ENCODE measurements at places on chromosomes 1 and 21.

DNA sequence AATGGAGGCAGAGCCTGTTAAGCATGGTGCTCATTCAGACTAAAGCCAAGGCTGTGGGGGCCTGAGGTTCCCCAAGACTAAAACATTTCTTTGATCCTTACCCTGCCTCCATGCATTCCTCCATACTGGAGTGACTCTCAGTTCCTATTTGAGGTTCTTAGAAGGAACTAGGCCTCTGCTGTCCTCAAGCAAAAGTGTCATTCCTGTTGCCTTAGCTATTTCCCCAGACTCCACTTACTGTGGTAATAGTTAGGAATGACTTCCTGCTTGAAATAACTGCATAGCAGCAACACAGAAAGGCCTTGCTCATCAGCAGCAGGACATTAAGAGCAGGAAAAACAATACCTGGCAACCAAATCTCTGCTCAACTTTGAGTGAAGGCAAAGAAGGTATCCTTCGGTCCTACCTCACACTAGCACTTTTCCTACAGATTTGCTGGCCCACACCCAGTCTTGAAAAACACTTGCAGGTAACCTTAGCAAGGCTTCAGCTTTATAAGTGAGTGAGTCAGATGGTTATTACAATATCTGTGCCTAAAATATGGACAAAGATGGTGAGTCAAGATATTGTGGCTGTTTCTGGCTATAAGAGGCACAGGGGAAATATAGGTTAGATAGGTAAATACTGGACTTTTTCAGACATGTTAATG, 14.8 kb downstream of the LRRC41 start:
- no peak for DNase-seq

DNA sequence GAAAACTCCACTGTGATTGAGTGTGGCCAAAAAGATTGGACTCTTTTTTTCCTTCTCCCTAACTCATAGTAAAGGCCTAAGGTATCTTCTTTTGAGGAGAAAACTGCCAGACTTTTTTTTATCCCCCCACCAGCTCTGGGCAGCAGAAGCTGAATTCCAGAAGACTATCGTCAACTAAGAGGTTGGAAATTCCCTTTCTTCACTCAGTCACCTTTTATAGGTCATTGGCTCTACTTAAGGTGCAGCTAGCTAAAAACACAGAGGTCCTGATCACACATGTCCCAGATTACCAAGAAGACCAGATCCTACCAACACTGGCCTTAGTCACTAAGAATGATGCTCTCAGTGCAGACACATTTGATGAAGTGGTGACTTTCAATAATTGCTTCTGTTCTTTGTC, 1441.2 kb downstream of the PLA2G4A start:
- no peak for DNase-seq

- no peak for DNase-seq
Observed at GRCh38 chr21:41660748-41661147, 106.1 kb downstream of the RIPK4 start.

DNA sequence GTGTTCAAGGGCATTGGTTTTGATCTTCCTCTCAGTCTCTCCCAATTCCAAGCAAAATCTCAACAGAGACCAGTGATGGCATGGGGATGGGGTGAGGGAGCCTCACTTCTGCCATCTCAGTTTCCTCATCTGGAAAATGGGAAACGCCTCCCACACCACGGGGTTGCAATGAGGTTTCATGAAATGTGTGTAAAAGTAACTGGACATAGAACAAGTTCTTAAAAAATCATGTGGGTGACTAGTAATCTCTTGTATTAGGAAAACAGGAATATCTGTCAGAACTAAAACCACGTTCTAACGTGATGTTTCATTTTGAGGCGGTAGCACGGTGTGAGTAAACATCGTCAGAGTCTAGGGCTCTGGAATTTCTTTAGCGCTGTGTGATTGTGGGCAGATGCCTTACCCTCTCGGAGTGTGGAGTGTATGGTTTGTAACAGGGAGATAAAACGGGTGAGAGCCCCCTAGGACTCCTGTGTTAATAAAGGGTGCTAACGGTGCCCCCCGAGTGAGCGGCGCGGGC, 55.5 kb upstream of the DNAJC6 start:
- DNase-seq, result no peak

GRCh38 chr21:16013570-16013969, 283.8 kb downstream of the USP25 start:
- no peak for DNase-seq

GRCh38 chr1:39666772-39667171, 5.1 kb downstream of the NT5C1A start:
- no peak for DNase-seq

- DNase-seq, result no peak
Observed at GRCh38 chr1:105243411-105243810, 1493.7 kb downstream of the AMY1C start.

- no peak for DNase-seq
Observed at GRCh38 chr1:81472387-81472786, 328.3 kb upstream of the ADGRL2 start.

- DNase-seq, result no peak
Observed at GRCh38 chr1:42992054-42992571, 33.4 kb upstream of the SLC2A1 start.

DNA sequence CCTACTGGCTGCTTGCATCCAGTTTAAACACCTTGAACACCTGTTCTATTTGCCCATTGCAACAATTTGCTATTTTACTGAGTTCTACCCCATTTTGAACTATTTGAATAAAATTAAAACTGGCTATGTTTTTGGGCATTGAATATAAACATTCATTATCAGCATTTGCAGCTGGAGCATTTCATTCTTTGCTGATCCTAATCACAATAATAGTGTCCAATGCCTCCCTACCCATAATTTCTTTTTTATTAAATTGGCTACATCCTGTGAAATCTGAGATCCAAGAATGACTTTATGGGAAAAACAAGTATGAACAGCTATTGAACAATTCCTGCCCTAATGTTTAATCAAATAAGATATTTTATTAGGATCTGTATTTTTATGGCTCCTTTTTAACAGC, 447.9 kb downstream of the PLA2G4A start:
- DNase-seq, result no peak

GRCh38 chr1:147245129-147245528, 2.6 kb downstream of the CHD1L start:
- DNase-seq, result no peak

DNA sequence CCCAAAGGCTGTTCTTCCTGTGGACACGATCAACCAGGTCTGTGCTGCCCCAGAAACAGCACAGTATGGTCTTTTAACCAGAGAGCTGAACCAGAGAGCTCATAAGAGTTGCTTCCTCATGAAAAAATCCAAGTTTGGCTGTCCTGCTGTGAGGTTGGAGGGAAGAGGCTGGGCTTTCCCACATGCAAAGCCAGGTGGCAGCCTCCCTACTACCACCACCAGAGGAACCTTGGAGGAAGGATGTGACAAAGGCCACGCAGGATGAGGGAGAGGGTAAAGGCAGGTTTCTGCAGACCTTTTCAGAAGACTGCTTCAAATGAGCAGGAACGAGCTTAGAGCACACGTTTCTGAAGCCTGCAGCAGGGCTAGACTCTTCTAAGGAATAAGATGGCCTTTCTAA, 27.1 kb downstream of the FAM78B start:
- DNase-seq, result no peak

GRCh38 chr1:190207733-190208132, 269.9 kb downstream of the BRINP3 start:
- no peak for DNase-seq

DNA sequence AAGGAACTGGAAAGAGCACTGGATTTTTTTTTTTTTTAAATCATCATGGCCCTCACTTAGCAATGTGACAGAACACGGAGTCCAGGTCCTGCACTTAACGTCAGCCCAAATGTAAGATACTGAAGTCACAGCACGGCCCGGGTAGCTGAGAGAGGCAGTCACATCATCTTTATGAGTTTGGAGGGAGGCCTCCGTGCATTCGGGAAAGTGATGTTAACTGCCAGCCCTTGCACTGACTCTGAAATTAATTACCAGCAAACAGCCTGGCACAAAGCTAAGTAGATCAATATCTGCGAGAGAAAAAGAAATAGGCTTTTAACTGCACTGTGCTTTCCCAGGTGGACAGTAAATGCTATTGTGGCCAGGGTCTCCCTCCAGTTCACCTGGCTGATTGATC, 109.5 kb upstream of the ADAR start:
- DNase-seq, result no peak

- DNase-seq, result no peak
Observed at GRCh38 chr1:156434989-156435544, 65.5 kb downstream of the MEF2D start.

GRCh38 chr1:176801514-176802020, 338.6 kb downstream of the PAPPA2 start:
- no peak for DNase-seq

- no peak for DNase-seq
Observed at GRCh38 chr1:204320382-204320804, 39.3 kb downstream of the PLEKHA6 start.

- DNase-seq, result no peak
Observed at GRCh38 chr21:46048926-46049889, 48.7 kb upstream of the COL6A2 start.

DNA sequence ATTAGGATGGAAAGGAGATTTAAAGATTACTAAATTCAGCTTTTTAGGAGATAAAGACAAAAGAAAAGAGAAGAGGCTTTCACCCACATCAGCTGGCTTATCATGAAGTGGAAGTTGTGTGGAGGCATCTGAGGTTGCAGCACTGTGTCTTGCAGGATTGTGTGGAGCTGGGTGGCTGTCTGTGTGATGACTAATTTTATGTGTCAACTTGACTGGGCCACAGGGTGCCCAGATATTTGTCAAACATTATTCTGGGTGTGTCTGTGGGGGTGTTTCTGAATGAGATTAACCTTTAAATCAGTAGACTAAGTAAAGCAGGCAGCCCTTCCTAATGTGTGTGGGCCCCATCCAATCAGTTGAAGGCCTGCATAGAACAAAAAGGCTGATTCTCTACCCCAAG, 3.9 kb downstream of the KCNA10 start:
- DNase-seq, result no peak

- DNase-seq, result no peak
Observed at GRCh38 chr1:162159515-162159914, 90.0 kb downstream of the NOS1AP start.

- DNase-seq, result no peak
Observed at GRCh38 chr1:85479491-85479890, 14.5 kb upstream of the DDAH1 start.

DNA sequence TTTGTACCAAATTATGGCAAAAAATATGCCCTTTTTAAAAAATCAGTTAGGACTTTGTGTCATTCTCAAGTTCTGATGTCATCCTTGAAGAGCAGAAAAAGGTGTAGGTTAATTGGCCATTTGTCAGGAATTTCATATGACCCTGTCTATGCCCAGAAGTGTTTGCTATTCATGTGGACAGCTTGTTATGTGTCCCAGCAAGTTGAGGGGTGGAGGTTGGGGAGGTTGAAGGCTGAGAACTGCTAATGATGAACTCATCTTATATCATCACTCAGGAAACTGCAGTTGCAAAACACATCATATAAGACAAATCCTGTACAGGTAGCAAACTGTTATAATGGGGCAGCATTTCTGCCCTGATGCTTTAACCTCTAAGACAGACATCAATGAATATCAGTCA, 106.5 kb downstream of the PHTF1 start:
- no peak for DNase-seq

GRCh38 chr1:172105230-172105629, 263.9 kb downstream of the DNM3 start:
- no peak for DNase-seq

- no peak for DNase-seq
Observed at GRCh38 chr1:91718877-91719276, 167.1 kb downstream of the TGFBR3 start.

GRCh38 chr1:27658951-27659496, 13.0 kb downstream of the IFI6 start:
- DNase-seq, result peak; percentile 16

DNA sequence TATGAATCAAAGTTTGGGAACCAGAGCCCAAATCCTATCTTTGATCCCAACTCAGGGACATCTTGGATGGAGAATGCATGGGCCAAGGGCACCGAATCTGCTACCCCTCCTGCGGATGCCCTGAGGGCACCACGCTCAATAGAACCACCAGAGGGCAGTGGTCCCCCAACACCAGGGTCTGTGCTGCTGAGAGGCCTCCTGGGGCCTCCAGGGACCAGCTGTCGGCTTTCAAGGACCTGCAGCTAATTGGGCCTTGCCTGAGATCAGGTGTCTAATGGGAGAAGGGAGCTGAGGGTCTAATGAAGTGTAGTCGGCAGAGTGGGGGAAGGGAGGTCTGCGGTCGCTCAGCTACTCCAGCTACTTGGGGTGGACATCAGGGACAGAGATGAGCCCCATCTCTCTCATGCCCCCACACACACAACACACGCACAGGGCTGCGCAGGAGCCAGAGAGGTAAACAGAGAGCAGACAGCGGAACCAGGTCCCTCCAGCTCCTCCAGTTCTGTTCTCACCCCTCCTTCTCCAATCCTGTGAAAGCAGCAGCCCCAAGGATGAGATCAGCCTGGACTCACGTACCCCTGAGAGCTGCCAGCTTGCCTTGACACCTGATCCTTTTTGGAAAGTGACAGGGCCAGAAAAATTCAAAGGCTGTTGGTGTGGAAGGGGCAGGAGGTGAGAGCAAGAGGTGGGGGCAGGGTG, 34.9 kb upstream of the PPP1R15B start:
- peak; percentile 76 for DNase-seq

GRCh38 chr1:36457691-36458090, 6.5 kb downstream of the MRPS15 start:
- DNase-seq, result no peak

GRCh38 chr1:5513846-5514526, 478.2 kb downstream of the NPHP4 start:
- DNase-seq, result no peak

- DNase-seq, result no peak
Observed at GRCh38 chr1:94084547-94084946, 36.4 kb downstream of the ABCA4 start.

DNA sequence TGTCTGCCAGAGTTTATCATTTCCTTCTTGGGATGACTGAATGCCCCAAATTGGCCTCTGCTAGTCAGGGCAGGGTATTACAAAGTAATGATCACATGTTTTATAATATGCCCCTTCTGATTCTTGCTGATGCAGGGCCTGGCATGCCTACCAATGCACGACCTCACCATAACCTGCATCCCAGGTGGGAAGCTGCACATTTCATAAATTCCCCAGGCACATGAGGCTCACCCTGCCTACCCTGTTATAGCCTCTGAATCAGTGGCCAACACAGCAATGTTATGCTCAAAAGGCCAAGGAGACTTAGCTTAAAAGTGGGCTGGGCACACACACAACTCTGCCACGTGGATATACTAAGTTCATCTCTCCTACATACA, 28.0 kb upstream of the XPR1 start:
- DNase-seq, result no peak

- DNase-seq, result no peak
Observed at GRCh38 chr1:6130036-6130435, 50.1 kb downstream of the CHD5 start.

All from CD4-positive, CD25-positive, alpha-beta regulatory T cell (primary cell).